Right renal pelvis (tissue), 4 donors: ENCODE measurements at places on chromosomes 6 and 20.

GRCh38 chr20:328027-328974 is 2.9 kb downstream of the SOX12 start:
- no peak for DNase-seq

- no peak for DNase-seq
Measured at GRCh38 chr6:4511641-4512020, 264.6 kb upstream of the CDYL start.

DNA sequence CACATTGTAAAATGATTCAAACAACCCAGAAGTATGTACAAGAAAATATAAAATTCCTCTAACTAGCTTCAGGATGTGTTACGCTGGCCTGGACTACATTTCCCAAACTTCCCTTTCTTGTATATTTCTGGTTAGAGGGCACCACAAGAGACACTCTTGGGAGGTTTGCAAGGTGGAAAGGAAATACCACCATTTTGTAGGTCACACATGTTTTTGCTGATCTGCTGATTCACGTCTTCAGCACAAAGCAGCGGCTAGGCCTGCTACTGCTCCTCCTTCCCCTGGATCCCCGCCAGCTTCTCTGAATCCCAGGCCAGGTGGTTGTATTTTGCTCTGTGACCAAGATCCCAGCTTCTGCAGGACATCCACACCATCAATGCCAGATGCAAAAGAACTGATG is 104.2 kb downstream of the AGPAT4 start:
- DNase-seq: no peak

DNA sequence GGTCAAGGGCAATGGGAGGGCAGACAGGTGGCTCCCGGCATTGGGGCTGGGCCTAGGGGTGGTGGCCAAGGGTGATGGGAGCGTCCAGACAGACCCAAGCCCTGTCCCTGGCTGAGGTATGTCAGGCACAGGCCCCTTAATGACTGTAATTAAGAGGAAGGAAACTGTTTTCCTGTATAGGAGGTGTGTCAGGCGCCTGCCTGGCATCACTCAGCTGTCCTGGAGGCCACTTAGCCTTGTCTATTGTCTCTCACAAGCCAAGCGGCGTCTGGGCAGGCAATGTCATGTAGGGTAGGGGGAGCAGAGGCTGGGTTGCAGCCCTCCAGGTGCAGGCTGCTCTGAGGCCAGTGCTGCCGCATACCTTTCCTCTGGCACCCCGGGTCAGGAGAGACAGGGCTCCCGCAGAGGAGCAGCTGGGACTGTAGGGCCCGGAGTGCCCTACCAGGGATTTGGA is 3.9 kb upstream of the FAM83C start:
- DNase-seq: no peak

DNA sequence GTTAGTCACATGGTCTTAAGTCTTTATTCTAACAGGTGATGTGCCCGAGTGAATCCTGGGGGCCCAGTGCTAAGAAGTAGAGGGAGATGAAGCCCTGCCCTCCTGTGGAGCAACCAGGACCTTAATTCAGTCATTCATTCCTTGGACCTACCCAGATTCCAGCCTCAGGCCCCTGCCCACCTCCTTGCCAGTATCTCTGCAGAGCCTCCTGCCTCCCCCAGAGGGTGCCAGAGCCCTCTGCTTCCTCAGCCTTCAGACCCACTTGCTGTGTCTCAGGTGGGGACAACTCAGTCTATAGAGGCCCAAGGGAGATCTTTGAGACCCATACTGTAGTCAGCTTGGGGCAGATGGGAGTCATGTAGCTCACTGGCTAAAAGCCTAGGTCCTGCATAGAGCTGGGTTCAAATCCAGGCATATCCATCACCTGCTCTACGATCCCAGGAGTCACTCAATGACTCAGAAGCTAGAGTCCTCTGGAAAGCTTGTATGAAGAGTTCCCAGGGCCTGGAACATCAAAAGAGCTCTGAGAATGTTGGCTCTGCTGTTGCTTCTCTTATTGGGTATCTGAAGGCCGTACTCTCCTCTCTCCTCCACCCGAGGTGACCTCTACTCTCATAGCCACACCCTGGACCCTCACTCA is 3.9 kb upstream of the SIGLEC1 start:
- no peak for DNase-seq

DNA sequence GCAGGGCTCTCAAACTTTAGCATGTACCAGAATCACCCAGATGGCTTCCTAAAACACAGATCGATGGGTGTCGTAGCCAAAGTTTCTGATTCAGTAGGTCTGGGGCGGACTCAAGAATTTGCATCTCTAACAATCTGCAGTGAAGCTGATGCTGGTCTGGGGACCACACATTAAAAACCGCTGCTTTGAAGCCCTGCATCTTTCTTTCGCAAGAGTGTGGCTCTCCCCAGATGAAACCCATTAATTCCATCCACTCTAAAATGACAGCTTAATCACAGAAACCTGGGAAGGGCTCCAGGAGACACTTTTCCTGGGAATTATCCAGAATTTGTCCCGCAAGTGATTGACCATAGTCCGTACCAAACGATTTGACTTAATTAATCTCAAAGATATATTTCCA is 319.8 kb upstream of the PLCB4 start:
- no peak for DNase-seq

- no peak for DNase-seq
Measured at GRCh38 chr6:39997101-39997635, 62.9 kb upstream of the MOCS1 start.

GRCh38 chr20:10192171-10192570 is 26.5 kb upstream of the SNAP25 start:
- no peak for DNase-seq

- DNase-seq: no peak
Measured at GRCh38 chr6:116012951-116013350, 47.7 kb downstream of the FRK start.

DNA sequence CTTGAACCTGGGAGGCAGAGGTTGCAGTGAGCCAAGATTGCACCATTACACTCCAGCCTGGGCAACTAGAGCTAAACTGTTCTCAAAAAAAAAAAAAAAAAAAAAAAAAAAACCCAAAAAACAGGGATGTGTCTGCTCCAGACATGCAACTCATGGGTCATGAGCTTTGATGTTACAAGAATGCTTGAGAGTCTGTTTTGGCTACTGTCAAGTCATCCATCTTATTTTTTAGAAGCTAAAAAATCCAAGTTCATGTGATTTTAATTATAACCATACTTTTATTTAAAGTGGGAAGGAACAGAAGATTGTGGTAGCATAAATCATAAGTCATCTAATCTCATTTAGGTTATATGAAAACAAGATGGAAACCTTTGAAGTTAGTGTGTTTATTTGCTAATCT is 120.6 kb downstream of the PDE7B start:
- no peak for DNase-seq

- peak; percentile 41 for DNase-seq
Measured at GRCh38 chr20:23205611-23206041, 119.5 kb upstream of the CD93 start.

DNA sequence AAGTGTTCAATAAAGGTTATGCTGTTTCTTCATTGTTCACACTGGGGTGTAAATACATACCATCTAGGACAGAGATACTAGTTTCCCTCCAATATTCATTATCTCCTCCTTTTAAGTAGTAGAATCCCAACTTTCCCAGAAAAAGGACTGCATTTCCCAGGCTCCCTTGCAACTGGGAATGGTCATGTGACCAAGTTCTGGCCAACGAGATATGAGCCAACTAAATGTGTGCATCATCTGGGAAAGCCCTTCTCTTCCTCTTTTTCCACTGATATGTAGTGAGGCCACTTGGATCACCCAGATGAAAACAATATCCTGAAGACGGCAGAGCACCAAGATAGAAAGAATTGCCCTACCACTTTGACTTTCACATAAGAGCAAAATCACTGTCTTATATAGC is 97.9 kb upstream of the PTPRT start:
- DNase-seq: no peak

DNA sequence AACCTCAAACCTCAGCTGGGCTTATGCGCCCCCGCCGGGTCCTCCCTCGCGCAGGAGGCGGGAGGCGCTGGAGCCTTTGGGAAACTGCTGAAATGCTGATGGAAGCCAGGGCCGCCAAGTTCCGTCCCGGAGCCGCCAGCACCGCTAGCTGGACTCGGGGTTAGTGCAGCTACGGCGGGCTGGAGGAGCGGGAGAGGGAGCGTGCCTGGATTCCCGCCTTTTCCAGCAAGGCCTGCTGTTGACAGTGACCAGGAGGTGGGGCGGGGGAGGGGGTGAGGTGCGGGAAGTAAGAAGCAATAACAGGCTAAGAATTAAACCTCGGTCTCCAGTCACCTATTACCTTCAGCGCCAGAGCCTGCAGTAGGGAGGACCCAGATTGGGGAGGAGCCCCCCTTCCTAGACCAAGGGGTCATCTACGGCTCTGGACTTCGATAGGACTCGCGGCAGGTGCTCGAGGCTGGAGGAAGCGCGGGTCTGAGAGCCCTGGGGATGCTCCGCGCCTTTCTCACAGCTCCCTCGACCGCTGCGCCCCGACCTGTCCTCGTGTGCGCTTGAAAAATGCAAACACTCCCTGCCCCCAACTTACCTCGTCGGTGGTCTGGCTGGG is 20.5 kb downstream of the COL9A1 start:
- no peak for DNase-seq

DNA sequence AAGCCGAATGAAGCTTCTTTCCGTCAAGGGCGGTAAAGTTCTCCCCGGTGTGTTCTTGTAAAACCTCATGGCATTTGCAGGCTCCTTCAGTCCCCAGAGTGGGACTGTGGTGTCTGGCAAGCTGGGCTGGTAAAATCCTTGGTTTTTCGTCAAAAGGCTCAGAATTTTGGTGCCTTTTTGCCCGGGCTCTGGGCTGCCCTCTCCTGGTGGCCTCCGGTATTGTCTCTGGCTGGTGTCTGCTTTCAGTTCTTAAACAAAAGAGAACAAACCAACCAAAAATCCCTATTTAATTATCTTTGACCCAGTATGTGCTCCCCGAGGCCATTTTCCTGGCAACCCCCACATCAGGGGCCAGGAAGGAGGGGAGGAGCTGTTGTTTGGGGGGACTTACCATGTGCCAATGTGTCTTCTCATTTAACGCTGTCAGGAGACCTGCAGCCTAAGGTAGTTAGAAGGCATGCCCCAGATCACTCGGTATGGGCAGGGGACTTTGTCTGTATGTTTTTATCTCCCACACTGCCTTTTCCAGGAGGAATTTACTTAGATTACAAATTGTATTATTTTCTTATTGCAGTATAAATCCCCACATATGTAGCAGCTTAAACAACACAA is 11.1 kb downstream of the CDH4 start:
- DNase-seq: no peak

DNA sequence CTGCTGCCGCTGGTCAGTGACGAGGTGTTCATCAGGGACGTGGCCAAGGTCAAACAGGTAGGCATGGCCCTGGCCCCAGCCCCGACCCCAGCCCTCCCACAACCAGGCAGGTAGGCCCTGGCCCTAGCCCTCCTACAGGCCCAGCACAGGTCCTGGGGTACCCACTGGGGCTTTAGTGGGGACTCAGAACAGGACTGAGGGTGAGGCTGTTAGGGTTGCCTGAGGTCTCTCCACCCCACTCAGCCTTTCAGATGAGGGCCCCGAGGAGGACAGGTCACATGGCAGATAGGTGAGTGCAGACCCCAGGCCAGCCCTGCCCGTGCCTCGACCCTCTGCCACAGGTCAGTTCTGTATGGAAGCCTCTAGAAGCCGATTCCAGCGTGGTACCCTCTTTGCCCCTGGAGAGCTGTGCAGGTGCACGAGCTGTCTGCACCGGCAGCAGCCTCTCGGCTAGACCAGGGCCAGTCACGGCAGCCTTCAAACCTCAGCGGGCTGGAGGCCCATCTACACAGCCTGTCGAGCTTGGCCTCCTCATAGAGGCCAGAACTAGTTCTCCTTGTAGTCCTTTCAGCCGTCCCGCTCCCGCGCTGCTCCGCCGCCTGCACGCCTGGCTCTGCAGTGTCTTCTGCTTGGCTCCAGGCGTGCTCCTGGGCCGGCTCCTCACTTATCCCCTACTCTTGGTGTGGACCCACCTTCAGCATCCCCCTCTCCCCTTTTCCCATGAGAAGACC is 35.5 kb downstream of the PYGB start:
- DNase-seq: no peak

- DNase-seq: no peak
Measured at GRCh38 chr6:94217836-94218235, 798.5 kb upstream of the EPHA7 start.

DNA sequence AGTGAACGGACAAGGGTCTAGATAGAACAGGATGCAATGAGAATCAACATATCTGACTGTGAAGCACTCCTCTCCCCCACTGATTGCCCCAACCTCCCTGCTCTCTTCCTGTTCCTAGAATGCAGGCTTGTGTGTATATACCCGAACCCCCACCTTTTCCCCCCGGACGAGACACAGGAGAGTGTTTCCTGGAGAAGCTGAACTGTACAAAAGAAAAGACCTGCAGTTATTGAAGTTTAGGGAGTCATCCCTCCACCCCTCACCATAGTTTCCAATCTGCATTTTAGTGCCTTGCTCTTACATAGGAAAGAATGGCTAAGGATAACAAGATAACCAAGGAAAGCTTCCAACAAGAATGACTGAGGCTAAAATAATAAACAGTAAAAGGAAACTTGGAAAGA is 55.5 kb upstream of the PDE10A start:
- no peak for DNase-seq

DNA sequence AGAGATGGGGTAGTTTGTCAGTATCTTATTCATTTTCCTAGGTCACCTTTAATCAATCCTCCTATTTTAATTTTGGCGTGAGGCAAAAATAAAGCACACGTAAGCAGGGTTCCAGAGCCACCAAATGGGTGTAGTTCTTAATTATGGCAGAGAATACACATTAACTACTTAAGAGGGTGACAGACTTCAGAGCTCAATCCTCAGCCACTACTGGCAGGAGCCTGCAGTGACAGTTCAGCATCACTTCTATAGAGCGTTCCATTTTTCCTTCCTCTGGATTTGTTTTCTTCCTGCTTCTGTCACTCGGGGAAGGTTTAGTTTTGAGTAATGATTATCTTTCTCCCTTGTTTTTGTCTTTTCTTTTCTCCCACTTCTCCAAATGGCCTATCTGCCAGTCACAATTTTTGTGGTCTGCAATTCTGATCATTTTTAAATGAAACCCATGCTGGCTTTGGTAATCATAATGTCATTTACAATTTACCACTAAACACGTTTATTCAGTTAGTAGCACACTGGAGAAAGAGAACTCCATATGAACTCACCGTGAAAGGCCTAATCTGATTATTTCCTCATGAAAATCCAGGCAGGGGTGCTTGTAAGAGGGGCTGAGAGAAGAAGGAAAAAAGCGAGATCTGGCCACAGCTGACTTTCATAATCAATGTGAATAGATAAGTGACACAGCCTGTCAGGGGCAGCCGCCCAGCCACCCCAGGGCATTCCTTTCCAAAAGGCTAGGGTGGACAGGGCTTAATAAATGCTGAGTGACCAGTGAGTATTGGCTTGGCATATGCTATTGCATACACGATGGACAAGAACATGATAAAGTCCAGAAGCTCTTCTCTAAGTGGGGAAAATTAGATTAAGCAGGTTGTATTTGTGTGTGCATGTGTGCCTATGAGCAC is 412.1 kb downstream of the PKHD1 start:
- DNase-seq: no peak

GRCh38 chr6:2429460-2429859 is 184.1 kb upstream of the GMDS start:
- DNase-seq: no peak

DNA sequence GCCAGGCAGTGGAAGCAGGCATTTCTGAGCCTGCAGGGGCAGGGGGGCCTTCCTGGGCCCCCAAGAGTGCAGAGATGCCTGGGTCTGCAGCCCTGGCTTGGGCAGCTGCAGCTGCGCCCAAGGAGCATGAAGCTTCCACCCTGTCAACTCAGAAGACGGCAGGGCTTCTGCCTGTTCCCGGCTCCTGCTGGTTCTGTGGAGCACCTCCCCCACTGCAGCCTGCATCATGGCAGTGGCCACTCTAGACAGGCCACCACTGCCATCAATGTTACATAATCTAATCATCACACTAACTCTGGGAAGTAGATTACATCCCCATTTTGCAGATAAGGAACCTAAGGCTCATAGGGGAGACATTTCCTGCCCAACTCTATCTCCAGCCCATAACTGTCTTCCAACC is 21.1 kb upstream of the TOP1 start:
- no peak for DNase-seq
